SJSA1 (cell line): ENCODE measurements at places on chromosomes 12 and 14. TPM values are rescaled to one million over a fixed set of nuclear protein-coding genes. Genes with fewer than 3 reads are reported as not detected.

CPNE8 gene
- total RNA-seq: 0.72 TPM in 1 of 2 replicates, not detected in the other

MYH6 gene
- total RNA-seq: not detected in 2 replicates

RNFT2 gene
- 0.47 and 0.63 TPM in 2 replicates for total RNA-seq

KLRC2 gene
- not detected in 2 replicates for total RNA-seq

PSMB5 gene
- total RNA-seq: 226 and 255 TPM in 2 replicates

MORN3 gene
- total RNA-seq: 0.72 TPM in 1 of 2 replicates, not detected in the other

DNA sequence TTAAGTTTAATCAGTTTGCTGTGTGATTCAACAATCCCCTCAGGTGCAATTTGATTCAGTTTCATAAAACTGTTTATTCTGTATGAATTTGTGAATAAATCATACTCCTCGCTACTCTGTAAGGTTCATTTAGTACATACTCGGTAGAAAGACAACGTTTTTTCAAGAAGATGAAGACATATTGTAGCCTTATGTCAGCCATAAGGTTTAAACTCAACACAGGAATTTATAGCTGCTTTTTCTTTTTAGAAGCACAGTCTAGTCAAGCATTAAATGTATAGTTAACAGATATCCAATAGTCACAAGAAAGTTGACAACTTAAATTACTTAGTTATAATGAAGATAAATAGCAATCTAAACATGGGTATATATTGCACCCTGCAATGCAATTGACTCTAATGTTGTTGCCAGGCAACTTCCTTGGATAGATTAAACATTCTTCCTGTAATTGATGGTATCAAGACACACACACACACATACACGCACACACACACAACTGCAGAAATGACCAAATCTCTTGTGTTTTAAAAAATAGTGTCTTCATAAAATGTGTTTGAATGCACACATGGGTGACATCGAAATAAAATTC, 151.5 kb upstream of the MGAT4C start:
- DNase-seq: no peak

DNA sequence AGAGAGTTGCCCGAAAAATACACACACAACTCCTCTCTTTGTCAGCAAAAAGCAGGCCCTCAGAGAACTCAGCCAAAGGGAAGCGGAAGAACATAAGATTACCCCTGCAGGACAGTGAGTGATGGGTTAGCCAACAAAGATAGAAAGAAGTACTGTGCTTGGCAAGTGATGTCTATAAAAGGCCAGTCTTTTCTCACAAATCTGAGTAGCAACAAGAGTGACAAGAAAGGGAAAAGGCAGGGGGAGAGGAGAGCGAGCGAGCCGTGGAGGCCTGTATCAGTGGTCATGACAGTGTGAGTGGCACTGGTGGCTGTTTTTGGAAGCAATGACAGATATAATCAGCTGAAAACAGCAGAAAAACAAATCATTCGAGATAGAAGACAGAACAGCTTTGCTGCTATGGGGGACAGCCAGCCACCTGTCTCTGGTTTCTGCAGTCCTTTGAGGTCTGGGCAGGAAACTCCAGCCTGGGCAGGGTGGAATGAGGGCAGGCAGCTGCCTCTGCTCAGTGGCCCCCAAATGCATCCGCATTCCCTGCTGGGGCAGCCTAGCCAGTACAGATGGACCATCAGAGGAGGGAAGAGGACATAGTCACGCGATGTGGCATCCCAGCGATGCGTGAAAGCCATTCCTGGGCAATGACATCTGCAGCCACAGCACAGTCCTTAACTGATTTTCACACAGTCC, 74.7 kb downstream of the TRIM9 start:
- peak; percentile 19 for DNase-seq

DNA sequence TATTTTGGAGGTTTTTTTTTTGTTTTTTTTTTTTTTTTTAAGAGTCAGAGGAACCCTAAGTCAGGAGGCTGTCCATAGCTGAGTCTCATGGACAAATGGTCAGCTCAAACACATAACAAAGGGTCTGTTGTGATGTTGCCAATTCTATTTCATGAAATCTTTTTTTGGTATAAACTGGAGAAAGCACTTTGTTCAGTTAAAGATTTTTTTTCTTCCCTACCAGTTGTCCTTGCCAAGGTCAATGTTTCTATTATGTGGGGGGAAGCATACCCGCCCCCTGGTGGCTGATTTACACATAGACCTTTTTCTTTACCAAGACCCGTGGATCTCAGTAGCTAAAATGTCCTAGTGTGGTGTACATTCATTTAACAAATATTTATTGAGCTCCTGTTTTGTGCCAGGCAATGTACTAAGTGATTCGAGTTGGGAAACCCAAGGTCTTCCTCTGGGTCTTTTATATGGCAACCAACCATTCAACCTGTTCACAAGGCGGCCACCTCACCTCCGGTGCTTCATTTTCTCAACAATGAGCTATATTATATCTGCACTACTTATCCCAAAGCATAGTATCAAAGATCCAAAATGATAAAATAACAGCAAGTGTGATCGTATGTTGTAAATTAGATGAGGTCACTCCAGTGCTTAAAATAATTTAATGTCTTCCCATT, 214.5 kb downstream of the PAH start:
- DNase-seq: peak; percentile 49

DNA sequence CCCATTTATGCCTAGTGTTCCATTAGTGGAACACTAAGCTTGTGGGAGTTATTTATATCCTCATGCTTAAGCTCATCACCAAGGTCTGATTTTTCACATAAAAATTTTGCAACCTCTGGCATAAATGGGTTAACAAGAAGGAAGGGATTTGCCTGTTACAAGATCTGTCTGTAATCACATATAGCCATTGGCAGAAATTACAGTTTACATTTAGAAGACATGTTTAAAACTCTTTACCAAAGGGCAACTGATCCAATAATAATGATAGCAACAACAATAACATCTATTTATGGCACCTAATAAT, 422.9 kb downstream of the ZFP36L1 start:
- no peak for DNase-seq

DNA sequence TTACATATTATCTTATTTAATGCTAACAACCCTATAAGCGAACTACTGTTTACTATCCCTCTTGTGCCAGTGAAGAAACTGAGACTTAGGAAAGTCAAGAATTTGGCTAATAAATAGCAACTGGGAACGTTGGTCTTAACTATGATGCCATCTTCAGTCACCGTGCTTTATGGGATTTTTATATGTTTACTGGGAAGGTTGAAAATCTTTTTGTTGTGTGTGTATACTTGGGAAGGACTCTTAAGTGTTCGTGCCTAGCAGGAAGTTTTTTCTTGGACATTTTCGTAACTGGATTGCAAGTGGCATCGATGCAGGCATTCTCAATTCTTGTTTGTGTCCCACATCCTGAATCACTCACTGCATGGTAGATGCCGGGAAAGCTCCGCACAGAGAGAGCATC, 9.4 kb downstream of the SFSWAP start:
- no peak for DNase-seq

- DNase-seq: no peak
Measured at GRCh38 chr12:8829125-8829518, 6.7 kb downstream of the A2ML1 start.

DNA sequence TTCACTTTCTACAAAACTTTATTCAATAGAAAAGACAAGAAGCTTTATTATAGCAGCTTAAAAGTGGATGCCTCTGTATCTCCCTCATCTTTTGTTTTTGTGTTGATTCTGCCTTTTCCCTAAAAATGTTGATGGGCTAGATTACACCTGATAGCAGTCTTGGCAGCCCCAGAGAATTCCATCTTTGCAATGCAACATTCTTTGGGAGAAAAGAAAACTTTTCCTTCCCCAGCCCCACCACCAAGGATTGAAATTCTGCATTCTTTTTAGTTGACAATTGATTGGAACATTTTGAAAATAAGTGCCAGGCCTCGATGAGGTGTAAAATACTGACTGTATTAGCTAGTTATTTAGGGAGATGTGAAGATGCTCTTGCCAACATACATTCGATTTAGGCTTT, 306.8 kb upstream of the G2E3 start:
- no peak for DNase-seq

GRCh38 chr12:6961278-6961694, 9.2 kb downstream of the PHB2 start:
- DNase-seq: peak; percentile 72

- no peak for DNase-seq
Measured at GRCh38 chr14:99214701-99215100, 57.3 kb downstream of the BCL11B start.

DNA sequence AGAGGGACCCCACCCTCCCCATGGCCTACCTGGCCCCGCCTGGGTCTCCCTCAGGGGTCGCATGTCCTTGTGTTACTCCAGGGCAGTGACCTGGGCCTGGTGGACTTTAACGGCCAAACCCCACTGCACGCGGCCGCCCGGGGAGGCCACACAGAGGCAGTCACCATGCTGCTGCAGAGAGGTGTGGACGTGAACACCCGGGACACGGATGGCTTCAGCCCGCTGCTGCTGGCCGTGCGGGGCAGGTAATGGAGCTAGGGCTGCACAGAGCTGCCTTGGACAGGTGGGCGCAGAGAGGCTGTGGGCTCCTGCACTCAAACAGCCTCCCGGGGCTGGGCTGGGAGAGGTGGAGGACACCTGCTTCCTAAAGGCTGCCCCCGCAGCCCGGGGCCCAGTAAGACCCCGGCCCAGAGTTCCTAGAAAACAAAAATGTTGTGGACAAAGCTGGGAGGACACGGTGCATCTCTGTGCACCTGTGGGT, 21.6 kb downstream of the ASPG start:
- no peak for DNase-seq

DNA sequence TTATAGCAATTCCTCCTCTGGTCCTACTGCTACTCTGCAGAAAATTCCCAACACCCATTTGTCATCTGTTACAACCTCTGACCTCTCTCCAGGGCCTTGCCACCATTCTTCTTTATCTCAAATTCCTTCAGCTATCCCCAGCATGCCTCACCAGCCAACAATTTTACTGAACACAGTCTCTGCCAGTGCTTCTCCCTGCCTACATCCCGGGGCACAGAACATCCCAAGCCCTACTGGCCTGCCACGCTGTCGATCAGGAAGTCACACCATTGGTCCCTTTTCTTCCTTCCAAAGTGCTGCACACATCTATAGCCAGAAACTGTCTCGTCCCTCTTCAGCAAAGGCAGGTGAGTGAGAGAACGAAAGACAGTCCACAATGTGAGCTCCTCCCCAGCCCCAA, 122.1 kb downstream of the TTLL5 start:
- DNase-seq: no peak

- DNase-seq: no peak
Measured at GRCh38 chr12:29320295-29321085, 60.5 kb downstream of the ERGIC2 start.

DNA sequence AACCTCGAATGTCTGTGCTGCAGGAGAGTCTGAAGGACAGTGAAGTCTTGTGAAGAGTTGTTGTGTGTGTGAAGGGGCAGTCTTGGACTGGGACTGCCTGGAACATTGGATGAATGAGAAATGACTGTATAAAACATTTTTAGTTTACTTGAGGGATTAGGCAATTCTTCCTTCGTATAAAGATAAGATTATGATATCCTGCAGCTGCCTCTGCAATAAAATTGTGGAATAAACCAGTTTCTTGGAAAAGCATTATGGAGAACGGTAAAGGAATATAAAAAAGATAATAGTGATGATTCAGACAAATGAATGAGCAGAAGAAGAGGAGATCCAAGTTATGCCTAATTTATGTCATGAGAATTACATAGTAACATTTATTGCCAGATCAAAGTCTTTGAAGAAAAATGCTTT, 30.9 kb upstream of the LUM start:
- no peak for DNase-seq

DNA sequence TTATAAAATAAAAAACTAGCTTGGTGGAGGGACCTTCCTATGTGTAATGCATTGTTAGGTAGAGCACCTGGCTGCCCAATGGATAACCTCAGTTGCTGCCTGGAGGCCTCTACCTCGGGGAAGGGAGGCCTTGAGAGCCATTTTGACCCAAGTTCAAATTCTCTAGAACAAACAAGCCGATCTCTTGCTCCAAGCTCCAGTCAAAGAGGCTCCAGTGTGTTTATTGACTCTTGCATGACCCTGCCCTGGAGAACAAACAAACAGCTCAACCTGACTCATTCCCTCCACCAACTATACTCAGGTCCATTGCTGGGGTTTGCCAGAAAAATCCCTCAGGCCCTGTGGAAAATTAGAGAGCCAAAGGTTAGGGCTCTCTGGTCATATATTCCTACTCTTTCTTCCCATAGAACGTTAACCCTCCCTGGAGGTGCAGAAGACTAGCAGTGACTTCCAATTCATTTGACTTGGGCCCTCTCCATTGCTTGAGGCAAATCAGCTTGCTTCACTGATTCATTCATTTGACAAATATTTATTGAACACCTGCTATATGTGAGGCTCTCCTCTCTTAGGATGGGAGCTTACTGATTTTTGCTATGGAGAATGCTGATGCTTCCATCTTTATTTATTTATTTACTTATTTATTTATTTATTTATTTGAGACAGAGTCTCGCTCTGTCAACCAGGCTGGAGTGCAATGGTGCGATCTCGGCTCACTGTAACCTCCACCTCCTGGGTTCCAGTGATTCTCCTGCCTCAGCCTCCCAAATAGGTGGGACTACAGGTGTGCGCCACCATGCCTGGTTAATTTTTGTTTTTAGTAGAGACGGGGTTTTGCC, 73.7 kb upstream of the CISTR start:
- peak; percentile 82 for DNase-seq

DNA sequence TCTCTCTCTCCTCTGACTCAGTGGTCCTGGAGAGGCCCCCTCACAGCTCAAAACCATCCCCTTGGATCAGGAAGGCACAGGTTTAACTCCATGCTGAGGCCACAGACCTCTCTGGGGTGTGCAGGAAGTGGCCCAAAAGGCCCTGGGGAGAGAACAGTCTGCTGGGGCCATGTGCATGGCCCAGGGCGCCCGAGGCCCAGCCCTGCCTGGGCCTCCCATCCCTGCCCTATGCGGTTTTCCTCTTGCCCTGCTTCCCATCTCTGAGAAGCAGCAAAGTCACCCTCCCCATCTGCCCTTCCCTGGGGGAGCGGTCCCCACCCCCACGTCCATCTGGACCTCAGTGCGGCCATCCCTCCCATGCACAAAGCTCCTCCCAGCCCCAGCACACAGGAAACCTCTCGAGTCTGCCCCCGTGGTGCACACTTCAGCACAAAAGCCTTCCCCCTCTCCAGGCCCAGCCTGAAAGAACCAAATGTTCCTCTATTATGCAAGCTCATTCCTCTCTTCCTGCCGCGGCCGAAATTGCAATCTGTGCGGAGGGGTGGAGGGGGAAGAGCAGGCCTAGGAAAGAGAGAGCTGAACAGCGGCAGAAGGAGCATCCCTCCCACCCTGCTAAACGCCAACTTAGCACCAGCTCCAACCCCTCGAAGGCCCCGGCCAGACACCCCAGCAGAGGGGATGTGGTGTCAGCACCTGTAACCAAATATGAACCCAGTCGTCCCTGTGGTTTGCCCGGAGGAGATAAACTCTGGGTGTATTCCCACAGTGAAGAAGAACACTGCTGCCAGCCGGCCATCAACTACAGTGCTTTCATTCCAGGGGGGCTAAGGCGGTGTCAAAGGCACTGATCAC, 108.5 kb downstream of the SCARB1 start:
- DNase-seq: peak; percentile 80

DNA sequence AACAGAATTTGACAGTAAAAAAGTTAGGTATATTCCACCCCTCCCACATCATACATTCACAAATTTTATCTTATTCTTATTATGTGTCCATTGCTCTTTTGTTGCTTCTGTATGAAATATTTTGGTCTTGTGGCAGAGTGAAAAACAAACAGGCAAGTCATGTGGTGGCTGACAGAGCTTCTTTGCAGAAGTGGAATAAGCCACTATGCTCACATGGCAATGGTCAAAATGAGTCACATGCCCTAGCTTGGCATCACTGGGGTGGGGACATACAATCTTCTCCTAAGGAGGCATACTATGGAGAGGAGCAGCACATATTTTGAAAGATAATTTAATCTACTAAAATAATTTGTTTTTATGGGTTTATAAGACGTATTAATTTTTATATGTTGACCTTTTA, 27.7 kb upstream of the CMA1 start:
- DNase-seq: no peak
